ENCODE measurements at places on chromosomes 4 and X.

DNA sequence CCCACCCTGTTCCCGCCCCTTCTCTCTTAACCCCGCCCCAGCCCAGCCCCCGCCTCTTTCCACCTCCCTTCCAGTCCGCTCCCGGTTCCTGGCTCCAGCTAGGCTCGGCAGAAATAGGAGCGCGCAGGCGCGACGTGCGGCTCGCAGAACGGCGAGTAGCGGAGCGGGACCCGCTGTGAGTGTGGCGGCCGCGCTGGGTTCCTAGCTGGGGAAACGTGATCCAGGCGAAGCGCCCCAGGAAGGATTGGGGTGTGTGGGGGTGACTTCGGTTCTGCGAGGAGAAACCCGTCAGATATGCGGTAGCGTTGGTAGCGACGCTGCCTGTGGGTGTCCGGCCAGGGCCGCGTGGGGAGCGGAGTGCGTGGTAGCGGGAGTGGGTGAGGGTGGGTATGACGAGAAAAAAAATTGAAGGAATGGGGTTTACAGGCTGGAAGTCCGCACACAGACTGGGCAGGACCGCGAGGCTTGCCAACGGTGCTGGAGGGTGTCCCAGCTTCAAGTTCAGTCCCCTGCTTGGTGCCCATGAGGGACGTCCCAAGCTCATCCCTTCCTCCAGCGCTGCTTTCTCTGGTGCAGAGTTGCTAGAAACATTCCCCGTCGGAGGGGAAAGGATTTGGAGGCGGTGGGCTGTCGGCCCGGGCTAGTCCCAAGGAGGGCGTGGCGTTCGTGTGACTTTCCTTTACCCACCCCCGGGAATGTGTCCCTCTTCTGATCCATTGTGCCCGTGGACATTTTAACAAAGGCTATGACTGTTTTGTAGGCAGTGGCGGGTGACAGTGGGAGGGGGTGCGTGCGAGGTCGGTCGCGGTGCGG, at the start of gene PRRG1:
TSS of gene PRRG1 (plus strand) at position 144 of the 813 bp plus-strand sequence. CDS start 56,886 bp downstream, outside the sequence.
- DNase-seq = peak; percentile 53

- no peak for DNase-seq
These were observed 42.0 kb upstream of the IGSF1 start for GRCh38 chrX:131331152-131331551.

GRCh38 chr4:11158971-11159370, 269.7 kb downstream of the HS3ST1 start:
- no peak for DNase-seq

GRCh38 chrX:87468941-87469340, 48.7 kb upstream of the KLHL4 start:
- DNase-seq = no peak

DNA sequence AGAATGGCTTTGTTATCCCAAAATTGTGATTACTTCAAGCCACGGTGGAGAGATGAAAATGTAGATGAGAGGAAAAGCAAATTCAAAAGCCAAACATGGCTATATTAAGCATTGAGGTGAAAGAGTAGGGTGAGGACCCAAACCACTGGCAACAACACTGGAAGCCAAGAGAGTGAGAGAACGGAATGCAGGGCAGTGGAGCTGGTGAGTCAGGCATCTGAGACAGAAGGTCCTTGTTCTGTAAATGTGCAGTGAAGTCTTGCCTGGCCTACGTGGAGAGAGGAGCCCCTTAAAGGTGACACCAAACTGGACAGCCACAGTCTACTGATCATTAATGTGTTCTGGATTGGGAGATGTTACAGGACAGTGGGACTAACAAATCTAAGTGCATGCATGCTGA, 22.8 kb upstream of the SEC24B start:
- no peak for DNase-seq

DNA sequence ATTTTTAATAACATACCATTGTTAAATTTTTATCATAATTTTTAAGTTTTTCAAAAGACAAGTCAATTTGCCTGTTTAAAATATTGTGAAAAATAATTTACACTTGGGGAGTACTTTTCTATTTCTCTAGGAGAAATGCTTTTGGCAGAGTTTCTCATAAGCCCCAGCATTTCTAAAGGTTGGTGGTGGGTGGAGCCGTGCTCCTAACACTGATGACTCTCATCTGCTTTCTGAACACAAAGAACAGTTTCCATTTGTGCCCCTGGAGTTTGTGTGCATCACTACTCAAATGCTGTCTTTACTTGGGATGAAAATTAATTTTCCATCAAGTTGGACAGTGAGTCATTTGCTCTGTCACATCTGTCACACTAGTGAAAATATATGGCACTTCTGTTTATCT, 57.6 kb downstream of the TNIP2 start:
- no peak for DNase-seq

- no peak for DNase-seq
These were observed 174.2 kb upstream of the HAND2 start for GRCh38 chr4:173704201-173704600.

DNA sequence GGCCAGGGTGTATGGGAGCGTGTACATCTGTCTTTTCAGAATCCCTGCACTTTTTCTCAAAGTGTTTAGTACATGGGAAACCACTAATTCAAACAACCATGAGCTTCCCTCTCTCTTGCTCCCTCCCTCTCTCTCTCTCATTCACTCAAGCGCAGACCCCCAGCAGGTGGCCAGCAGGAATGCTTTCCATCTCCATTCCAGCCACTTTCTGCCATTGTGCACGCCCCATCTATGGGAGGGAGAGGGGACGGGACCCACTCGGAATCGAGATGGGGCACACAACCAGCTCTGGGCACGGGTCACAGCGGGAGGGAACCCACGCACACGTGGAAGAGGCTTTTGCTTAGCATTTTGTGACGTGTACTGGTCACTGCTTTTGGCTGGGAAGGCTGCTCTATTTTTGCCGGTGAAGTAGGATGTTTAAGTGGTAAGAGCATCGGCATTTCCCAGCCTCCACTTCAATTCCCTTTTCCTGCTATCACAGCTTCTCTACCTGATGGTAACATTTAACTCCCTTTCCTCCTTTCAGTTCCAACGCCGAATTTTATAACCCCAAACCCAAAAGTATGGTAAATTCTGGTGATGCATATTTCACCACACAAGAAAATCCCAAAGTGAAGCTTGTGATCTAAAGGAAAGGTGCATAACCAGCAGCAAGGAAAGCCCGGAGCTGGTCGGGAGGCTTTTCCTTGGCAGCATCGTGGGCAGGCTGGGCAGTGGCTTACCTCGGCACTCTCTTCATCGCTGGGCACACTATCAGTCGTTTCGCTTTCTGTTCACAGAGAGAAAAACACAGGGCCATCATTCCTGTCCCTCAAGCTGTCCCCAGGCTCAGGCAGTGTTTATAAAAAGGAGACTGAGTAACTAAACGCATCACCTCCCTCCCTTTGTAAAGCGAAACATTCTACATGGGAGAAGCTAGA, 84.1 kb downstream of the IRF2 start:
- DNase-seq = no peak

DNA sequence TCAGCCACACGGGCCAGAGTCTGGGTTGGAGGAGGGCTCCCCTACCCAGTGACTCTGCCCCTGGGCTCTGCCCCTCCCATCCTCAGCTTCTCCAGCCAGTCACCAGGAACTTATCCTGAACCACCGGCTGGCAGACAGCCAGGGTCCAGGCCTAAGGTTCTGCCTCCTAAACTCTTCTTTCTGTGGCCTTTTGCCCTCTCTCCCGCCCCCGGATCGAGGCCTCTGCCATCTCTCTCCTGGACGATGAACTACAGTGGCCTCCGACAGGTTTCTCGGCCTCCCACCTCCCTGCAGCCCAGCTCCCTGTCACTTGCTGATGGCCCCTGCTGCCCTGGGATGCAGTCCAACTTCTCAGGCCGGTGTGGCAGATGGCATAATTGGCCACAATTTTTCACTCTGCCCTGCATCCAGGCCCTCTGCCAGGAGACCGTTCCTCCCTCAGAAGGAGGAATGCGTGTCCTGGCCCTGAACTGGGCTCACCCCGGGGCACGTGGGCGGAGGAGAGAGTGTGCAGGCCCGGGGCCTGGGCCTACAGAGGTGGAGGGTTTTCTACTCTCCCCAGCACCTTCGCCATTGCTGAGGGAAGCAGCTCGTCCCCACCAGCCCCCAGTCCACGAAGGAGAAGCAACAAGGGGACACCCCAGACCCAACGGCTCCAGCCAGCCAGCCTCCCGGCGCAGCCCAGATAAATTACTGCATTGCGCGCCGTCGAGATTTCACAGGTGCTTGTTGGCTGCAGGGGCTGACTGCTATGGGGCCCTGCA, 81.9 kb upstream of the LRPAP1 start:
- DNase-seq = no peak

- no peak for DNase-seq
These were observed 10.8 kb upstream of the TREX2 start for GRCh38 chrX:153456704-153457103.

- no peak for DNase-seq
These were observed 41.4 kb downstream of the SPRY1 start for GRCh38 chr4:123438031-123438430.

DNA sequence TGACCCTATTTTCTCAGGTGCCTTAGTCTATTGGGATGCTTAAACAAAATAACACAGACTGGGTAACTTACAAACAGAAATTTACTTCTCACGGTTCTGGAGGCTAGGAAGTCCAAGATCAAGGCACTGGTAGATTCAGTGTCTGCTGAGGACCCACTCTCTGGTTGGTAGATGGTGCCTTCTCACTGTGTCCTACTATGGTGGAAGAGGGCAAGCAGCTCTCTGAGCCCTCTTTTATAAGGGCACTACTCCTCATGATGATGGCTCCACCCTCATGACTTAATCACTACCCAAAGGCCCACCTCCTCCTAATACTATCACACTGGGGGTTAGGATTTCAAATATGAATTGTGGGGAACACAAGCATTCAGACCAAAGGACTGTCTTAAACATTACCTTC, 11.8 kb downstream of the SMIM14 start:
- DNase-seq = no peak

DNA sequence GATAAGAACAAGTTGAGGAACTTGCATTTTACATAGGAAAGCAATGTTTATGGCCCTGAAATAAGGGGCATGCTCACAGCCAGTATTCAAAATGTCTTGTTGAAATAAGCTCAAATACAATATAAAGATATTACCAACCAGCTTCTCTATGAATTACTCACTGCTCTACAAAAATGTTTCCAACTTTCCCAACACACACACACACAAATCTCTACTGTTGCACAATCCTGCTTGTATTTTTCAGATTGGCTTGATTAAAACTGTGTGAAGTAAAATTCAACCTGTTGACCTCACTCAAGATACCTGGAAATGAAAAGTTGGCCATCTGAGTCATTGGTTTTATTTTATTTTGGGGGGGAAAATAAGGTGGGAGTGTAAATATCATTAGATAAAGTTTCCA, 128.6 kb downstream of the CHIC2 start:
- DNase-seq = no peak

DNA sequence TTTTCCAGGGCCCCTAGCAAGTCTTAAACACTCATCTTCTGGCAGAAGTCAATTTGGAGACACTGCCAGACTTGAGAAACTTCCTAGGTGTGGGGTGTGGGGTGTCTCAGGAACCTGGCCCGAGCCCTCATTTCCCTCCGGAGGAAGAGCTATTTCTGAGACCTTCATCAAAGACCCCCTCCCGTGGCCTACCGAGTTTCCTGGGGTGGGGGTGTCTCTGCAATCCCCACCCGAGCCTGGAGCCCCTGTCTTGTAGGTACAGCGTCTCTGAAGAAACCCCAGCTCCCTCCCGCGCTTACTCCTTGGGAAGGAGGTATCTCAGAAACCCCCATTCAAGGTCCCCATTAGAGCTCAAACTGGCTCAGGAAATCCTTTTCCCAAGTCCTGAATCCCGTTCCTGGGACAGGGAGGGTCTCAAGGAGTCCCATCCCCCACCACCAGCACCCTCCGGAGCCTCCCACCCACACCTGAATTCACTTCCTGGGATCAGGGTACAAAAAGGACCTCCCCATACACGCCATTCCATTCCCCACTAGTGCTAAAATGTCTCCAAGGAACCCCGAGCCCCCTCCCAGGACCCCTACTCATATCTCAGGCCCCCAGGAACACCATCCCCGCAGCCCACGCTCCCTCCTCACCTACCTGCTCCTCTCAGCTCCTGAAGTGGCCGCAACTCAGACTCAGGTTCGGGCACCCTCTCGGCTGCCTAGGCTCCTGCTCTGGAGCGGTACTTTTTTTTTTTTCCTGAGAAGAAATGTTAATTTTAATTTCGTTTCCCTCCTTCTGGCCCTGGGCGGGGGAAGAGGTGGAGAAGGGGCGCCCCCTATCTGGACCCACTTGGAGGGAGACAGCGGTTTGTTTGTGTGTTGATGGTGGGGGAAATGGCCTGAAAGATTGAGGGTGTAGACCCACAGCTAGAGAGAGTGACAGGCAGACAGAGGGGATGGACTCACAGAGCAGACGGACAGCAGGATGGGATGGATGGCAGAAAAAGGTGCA, 1.1 kb downstream of the SLC38A5 start:
- DNase-seq = no peak

GRCh38 chr4:185677637-185678314, 134.2 kb downstream of the SORBS2 start:
- no peak for DNase-seq

DNA sequence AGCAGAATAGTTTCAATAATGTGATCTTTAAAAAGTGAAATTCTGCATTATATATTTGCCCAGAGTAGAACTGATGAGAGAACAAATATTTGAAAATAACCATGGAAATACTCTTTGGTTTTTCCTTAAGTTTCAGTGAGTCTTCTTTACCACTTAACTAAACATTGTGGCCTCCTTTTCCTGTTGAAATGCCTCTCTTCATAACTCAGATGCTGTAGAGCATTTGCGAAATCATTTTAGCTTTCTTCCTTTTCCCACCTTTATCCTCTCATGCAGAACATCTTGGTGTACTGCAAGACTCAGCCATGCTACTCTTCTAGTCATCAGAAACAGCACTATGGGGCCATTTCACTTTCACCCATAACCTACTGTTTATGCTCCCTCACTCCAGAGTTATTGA, 48.2 kb downstream of the CASK start:
- no peak for DNase-seq

DNA sequence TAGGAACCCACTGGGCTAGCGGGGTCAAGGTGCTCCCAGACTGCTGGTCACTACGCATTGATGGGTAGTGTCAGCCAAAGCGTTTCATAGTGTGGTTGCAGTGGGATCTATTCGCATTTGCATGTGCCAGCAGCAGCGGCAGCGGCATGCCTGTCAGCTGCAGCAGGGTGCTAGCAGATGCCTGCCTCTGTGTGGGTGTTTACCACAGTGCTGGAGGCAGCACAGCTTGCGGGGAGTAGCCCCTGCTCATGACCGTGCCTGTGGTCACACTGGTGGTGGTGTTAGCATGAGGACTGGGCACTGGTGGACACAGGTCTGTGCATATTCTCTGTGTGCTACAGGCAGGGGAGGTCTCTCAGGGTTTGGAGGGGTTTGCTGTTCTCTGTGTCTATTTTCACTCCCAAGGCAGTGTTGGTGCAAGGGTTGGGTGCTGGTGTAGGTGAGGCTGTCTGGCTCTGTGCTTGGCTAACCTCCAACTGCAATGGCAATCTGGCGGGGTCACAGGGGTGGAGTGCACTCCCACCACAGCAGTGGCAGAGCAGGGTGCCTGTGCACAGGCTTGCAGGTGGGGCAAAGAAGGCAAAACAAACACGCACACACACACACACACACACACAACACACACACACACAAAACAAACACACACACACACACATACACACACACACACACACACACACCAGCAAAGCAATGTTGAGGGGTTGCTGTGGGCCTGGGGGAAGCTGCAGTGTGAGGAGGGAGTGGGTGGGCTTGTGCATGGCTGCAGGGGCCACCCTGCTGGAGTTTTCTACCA, 184.4 kb downstream of the GLUD2 start:
- no peak for DNase-seq

GRCh38 chr4:138241281-138242075, 671 bp downstream of the SLC7A11 start:
- DNase-seq = no peak

GRCh38 chrX:23855569-23855968, 52.2 kb downstream of the APOO start:
- DNase-seq = no peak
